ENCODE measurements at places on chromosomes 4 and X. TPM values are rescaled to one million over a fixed set of nuclear protein-coding genes. Genes with fewer than 3 reads are reported as not detected.

Gene ENOX2
- total RNA-seq: 6.5 TPM

DNA sequence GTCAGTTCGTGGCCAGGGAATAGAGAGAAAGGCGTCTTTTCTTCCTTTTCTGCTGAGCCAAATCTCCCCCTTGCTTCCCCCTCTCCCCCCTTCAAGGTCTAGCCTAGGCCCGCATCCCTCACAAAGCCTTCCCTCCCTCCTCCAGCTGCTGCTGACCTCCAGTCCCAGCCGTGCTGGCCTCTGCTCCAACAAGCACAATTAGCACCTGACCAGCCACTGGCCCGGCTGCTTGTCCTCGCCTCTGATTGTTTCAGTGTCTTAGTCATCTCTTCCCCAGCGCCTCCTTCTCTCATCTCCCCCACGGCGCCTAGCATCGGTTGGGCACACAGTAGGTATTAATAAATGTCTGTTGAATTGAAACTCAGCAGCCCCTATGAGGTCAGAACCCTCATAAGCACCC is 4.2 kb downstream of the ELF4 start:
- no peak for DNase-seq

DNA sequence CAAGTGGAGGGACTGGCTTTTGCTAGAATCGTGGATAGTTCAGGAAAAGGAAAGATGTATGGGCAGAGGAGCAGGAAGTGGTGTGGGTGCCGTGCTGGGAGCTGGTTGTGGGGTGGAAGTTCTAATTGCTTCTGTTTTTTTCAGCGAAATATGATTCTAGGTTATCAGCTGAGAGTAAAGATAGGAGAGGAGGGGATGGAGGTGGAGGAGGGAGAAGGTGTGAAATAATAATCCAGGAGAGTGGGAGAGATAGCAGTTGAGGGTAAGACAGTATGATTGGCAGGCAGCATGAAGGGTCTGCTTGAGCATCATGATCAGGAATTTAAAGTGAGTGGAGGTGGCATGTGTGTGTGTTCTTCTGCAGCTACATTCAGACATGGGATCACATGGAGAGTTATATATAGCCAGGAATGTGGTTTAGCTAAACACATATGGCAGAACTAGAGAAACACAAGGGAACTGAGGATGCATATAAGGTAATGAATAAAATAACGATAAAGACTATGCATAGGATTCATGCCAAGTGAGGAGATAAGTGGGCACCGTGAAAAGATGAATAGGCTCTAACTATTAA is 133.7 kb downstream of the ANK2 start:
- DNase-seq: no peak

DNA sequence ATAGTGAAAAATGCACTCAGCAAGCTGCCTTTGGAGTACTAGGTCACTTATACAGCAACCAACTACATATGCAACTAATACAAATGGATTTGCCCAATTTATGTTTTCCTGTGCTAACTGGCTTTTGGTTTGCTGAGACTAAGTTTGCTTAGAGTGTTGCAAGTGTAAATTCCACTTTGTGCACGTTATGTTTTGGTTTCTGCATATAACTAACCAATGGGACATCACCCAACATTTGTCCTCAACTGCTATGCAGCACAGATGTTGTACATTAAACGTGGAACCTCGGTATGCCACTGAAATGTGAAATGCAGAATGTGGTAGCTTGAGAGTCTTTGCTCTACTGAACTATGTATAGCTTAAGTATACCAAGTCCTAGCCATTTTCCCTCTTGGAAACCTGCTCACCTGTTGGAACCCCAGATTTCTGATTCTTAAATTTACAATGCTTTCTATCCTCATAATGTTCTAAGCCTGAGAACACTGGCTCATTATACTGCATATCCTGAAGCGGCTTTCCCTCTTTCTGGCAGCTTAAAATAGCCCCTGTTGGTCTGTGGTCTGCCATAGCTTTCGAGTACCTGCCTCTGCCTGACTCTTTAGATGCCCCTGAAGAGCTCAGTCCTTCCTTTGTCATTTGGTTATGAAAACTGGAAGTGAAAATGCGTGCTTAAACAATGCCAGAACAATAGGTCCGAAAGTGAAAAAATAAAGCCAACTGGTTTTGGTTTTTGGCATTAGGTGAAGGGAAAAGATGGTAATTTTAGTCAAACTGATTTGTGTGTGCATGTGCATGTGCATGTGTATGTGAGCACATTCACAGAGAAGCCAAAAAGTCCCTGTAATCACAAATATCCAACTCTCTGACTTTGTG is 158.0 kb downstream of the SH2D1A start:
- no peak for DNase-seq

DNA sequence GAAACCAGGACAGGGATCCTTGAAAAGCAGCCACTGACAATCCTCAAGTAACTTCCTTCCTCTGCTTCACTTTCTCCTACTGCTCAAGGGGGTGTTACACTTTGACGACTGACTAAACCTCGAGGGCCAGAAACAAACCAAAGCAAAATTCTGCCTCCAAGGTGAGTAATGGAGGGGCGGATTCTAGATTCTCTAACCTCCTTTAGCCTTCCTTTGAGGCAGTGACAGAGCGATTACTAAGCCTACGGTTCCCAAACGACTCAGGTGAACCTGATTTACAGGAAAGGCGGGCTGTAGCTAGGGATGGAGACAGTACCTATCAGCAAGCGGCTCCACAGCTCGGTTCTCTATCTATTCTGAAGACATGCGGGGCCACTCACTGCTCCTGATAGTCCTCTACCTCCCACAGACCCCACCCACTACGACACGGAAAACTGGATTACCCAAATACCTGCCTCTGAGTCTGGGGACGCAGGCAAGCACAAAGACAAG is 487 bp downstream of the TBCK start:
- peak; percentile 15 for DNase-seq

- no peak for DNase-seq
Observed at GRCh38 chrX:75115707-75116413, 40.2 kb downstream of the ABCB7 start.
